ENCODE measurements at places on chromosomes 5 and 9.

DNA sequence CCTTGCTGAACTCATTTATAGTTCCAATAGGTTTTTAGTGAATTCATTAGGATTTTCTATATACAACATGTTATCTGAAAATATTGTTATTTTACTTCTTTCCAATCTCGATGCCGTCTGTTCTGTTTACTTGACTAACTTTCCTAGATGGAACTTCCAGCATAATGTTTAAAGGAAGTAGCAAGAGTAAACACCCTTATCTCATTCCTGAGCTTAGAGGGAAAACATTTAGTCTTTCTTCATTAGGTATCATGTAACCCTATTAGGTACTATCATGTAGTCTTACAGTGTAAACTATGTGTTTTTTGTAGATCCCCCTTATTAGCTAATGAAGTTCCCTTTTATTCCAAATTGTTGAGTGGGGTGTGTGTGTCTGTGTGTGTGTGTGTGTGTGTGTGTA, 22.5 kb upstream of the OR2K2 start:
- DNase-seq = no peak

GRCh38 chr5:1077491-1078020, 34.3 kb downstream of the SLC12A7 start:
- no peak for DNase-seq

GRCh38 chr5:73303148-73304079, 130.4 kb downstream of the TMEM174 start:
- no peak for DNase-seq

- DNase-seq = no peak
These were observed 6.5 kb upstream of the PITX1 start for GRCh38 chr5:135040333-135041144.

- no peak for DNase-seq
These were observed 173.6 kb downstream of the ISL1 start for GRCh38 chr5:51556833-51557232.

DNA sequence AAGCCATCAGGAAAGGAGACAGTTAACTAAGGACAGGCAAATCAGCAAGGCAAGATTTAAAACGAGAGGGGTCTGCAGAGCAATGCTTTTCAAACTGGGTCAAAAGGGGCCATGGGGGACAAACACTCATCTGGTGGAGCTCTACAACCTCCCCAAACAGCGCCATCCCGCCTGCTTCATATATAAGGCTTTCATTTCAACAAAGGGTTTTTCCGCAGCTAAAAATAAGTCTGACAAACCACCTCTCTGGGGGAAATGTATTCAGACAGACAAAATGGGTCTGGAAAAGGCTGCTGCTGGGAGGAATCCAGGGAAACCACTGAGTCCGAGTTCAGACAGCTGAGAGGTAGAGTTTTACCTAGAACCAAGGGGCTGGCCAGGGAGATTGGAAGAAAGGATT, 8.3 kb upstream of the SEPTIN8 start:
- DNase-seq = no peak

DNA sequence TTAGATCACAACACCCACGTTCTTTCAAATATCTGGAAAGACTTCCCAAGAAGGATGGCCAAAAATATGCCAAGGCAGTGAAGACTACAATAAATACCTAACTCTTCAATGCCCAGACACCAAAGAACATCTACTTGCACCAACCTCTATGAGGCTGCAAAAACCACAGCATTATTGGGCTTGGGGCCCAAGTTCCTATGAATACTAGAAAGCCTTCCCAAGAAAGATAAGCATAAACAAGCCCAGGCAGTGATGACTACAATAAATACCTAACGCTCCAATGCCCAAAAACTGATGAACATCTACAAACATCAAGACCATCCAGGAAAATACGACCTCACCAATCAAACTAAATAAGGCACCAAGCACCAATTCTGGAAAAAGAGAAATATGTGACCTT, 41.3 kb downstream of the AP3B1 start:
- no peak for DNase-seq

DNA sequence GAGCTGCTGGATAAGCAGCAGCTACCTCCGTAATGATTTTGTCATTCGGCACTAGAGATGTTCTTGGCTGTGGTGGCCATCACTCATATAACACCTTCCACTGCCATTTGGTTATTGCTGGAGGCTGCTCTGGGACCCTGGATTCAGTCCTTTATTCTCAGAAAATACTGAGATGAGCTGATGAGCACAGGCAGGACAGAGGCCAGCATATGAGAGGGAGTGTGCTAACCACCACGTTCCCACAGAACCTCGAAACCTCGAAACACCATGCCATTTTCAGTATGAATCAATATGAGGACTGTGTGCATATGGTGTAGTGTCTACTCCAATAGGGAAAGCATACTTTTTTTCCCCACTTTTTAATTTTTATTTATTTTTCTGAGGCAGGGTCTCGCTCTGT, 56.6 kb downstream of the ADAM19 start:
- DNase-seq = no peak

- no peak for DNase-seq
These were observed 43.6 kb upstream of the C5orf46 start for GRCh38 chr5:147949711-147950573.

GRCh38 chr5:40390281-40391149, 289.2 kb upstream of the PTGER4 start:
- DNase-seq = no peak

DNA sequence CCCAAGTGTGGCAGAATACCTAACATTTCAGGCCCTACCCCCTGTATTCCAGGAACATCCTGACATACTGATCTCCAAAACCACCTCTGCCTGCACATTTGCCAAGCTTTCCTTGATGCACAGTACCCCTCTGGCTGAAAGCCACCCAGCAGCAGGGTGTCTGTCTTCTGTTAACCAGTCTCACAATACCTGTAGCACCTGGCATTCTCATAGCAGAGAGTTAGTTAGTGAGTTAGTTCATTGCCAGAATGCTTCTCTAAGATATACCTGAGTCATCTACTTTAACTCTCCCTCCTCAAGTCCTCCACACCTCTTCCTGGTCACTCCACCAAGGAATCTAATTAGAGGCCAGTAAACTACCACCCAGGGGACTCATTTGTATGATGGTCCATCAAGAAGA, 46.1 kb upstream of the IL7R start:
- DNase-seq = no peak

DNA sequence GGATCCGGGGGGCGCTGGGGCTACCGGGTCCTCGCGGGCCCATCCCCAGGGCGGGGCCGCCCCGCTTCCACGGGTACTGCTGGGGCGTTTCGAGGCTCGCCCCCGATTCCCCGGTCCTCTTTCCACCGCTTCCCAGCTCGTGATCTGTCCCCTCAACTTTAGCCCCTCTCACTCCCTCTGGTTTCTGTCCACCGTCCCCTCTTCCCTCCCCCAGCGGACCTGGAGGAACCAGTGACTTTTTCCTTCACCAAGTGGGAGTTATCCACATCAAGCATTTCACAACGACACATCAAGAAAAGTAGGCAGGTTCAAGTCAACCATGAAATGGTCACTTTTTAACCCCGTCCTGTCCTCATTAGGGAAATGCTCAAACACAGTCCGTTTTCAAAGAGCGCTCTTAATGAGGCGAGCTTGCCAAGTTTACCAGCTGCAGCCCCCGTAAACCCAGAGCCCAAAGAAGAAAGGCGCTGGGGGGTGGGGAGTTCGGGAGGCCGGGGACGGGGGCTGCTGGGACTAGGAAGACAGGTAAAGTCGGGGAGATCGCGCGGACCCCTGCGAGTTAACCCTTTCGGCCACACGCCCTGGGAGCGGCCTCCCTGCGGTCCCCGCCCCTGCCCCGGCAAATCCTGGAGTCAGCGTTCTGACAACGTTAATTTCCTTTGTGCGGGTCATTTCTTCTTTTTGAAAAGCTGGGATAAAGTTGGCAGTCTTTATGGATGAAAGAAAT, 2.1 kb upstream of the NFIB start:
- no peak for DNase-seq

DNA sequence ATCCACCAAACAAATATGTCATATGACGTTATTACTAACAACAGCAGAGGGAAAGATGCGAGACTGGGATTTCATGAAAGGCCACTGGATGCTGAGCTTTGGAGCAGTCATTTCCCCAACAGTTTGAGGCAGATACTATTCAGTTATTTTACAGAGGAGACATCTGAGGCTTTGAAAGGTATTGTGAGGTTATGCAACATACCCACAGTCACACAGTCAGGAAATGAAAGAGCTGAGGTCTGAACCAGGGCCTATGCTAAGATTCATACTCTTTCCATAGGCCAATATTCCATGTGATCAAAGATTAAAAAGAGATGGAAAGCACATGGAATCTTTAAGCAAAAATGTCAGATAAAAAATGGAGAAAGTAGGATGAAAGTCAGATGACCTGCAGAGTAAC, 63.0 kb downstream of the LPAR1 start:
- DNase-seq = no peak

DNA sequence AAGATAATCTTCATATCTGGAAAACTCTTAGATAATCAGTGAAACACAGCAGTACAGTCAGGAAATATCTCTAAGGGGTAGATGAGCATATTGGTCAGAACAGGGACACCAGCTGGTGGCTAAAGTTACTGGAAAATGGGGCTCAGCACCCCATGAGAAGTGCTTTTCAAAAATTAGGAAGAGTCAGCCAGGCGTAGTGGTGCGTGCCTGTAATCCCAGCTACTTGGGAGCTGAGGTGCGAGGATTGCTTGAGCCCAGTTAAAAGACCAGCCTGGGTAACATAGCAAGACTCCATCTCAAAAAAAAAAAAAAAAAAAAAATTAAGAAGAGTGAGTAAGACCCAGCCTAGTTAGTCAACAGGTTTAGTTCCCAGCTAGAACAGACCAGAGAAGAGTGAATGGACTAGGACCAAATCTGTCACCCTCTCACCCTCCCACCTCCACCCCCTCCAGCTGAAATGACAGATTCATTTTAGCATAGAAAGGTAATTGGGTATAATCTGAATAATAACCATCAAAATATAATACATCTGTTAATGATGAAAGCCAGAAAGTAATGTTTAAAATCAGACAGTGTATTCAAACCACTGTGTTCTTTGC, 120.9 kb downstream of the CDC42SE2 start:
- DNase-seq = no peak

DNA sequence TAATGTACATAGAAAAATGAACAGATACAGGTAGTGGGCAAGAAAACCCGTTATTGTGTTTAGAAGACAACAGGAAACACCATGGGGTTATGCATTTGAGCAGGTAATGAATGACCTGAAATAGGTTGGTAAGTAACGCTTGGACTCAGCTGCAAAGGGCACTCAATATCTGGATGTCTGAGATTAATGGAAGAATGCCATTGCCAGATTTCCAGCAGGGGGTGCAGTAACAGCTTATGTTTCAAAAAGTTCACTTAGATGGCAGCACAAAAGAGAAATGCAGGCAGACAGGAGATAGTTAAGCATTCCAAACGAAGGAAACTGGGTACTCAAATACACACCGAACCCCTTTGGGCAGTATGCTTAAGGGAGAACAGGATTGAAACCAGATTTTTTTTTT, 285.5 kb upstream of the VLDLR start:
- DNase-seq = no peak

DNA sequence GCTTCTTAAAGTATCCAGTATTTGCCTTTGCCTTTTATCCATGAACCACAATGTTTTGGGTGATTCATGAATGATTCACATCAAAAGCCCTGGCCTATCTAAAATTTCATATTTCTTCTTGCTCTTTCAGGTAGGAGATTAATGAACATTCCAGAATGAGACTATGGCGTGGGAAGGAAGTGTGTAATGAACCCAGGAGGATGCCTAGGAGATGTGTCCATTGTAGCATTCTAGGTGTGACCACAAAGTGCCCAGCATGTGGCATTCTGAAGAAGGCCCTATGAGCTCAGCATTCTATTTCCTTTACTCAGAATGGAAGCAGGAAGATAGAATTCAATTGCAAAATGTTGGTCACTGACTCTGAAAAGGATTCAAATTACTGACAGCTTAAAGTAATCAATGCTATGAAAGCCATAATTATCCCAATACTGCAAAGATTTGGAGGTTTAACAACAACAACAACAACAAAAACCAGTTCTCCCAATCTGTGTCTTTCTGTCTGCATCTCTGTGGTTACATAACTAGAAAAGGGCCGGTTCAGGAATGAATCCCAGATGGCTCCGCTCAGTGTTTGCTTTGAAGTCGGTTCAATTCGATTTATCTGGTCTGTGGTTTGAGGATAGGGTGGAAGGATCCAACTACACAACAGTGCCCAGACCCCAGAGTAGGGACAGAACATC, 126.7 kb downstream of the FOXD1 start:
- no peak for DNase-seq

DNA sequence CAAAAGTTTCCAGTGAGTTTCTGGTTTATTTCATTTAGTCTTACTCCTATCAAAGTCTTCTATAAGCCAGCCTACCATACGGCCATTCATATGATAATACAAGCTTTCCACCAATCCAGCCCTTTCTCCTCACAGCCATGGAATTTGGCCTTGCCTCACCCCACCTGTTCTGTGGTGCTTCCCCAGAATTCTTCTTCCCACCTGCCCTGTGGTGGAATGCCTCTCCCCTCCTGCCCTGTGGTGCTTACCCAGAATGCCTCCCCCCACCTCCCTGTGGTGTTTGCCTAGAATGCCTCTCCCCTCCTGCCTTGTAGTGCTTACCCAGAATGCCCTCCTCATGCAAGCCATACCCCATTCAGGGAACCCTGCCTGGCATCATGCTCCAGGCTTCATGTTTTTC, 90.3 kb upstream of the APC start:
- DNase-seq = no peak

DNA sequence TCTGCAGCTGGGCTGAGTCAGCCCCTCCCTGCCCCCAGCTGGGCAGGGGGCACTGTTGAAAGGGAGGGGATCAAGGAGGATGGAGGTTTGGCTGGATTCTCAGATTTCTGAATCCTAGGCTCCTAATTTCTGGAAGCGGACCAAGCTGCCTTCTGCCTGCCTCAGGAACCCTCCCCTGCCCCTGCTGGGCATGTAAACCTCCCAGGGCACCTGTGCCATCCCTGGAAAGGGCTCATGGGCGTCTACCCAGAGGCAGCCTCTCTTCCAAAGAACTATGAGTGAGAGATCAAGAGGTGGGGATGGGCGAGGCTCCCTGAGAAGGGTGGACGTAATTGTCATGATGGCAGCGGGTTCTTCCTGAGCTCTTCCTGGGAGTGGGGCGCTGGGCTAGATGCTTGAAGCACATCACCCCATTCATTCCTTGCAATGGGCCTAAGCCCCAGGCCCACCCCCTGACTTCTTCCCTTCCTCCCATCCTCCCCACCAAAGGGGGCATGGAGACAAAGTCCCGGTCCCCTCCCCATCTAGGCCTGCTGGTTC, 21.6 kb downstream of the CSF1R start:
- DNase-seq = no peak

DNA sequence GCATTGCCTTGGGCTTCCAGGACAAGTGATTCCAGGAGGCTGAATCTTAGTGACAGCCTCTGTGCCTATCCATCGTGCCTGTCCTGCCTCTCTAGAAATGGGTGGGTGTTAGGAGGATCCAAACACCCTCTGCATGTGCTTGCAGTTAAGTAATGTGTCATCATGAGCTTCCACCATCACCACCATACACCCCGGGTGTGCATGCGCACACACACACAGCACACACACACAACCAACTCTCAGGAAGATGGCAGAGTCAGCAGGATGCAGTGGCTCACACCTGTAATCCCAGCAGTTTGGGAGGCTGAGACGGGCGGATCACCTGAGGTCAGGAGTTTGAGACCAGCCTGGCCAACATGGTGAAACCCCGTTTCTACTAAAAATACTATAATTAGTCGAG, 22.8 kb upstream of the CERCAM start:
- no peak for DNase-seq

All from NCI-H1417 treated with DMSO at 0.1 percent for 48 hours (cell line).